GM12864 (cell line): ENCODE measurements at places on chromosomes 6 and 20.

DNA sequence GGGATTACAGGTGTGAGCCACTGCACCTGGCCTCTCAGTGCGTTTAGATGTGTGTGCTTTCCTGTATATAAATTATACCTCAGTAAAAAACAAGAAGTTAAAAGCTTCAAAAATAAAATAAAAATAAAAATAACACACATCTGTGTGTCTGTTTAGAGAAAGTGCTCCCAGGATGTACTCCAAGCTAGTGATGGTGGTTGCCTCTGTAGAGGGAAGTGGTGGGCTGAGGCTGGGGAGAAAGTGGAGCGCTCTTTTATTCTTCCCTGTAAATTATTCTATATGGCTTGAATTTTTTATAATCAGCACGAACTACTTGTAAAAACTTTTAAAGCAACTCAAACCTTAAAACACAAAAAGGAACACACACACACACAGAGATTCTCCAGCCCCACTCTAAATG lies 29.0 kb downstream of the PTGIS start:
- DNase-seq: no peak

GRCh38 chr6:170263410-170263809 lies 27.5 kb downstream of the DLL1 start:
- DNase-seq: no peak

DNA sequence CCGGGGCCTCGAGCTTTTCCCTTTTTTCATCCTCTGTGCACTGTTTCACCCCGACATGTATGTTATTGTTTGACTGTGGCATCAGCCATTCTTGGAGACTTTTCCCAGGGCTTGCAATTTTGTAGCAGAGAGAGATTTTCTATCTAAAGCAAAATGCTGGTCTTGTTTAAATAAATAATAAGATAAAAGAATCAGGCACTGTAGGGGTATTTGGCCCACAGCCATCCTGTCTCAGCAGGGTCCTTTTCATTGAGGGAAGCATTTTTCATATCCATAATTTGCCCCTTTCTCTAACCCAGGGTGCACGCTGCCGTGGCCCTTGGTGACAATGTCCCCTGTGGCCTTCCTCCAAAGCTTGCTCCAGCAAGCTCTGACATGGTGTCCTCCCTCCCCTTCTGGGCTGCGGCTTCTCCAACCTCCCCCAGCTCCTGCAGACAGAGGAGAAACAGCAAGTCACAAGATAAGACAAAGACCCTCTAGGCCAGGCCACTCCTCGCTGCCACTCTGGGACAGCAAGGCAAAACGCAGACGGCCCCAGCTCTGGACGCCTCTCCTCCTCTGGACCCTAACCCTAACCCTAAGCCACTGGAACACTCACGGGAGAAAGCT lies 117.6 kb downstream of the MYLK4 start:
- no peak for DNase-seq

DNA sequence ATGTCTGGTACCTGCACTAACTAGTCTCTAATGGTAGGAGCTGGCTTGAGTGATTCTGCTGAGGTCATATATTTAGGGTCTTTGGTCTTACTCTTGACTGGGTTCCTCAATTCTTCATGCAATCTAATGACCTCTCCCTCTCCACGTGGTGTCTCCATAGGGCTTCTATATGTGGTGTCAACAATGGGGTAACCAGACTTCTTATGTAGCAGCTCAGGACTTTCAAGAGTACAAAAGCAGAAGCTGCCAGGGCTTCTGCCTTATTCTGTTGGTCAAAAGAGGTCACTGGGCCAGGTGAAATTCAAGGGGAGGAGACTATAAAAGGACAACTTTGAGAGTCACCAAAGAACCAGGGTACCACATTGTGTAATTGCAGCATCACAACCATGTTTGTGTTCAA lies 54.3 kb downstream of the NUS1 start:
- no peak for DNase-seq

DNA sequence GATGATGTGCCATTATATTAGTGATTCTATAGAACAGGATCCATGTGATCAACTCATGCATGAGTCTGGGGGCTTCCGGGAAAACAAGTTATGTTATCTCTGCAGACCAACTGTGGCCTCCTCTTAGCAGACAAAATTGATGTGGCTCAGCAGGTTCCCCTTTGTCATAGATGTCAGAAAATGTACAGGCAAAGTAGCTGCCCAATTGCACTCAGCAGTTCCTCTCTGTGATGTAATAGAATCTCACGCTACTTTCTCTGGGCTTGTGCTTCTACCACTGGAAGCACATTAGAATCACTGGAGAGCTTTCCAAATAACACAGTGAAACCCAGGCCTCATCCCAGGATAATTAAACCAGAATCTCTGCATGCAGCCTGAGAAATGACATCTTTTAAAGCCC lies 253.1 kb downstream of the SLC24A3 start:
- no peak for DNase-seq

GRCh38 chr6:11043378-11043960 lies 636 bp downstream of the ELOVL2 start:
- no peak for DNase-seq

DNA sequence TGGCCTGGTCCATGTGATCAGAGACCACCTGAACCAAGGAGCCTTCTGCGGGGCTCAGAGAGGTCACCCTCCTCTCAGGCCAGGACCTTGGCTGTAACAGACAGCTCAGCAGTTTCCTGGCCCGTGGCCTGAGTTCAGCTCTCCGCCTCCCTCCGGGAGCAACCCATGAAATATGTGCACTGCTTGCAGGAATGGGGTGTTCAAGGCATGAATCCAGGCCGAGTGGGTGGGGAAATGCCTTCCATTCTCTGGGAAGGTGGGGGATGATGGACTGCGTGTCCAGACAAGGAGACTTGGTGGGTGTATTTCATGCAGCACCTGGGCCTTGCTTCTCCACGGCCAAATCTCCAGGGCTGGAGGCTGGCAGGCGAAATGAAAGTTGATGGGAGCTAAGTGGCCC lies 46.0 kb downstream of the SIRPA start:
- DNase-seq: no peak

- no peak for DNase-seq
Observed at GRCh38 chr20:53891306-53891894, 179.0 kb downstream of the BCAS1 start.

GRCh38 chr20:60011512-60012507 lies 53.6 kb downstream of the CDH26 start:
- DNase-seq: no peak

DNA sequence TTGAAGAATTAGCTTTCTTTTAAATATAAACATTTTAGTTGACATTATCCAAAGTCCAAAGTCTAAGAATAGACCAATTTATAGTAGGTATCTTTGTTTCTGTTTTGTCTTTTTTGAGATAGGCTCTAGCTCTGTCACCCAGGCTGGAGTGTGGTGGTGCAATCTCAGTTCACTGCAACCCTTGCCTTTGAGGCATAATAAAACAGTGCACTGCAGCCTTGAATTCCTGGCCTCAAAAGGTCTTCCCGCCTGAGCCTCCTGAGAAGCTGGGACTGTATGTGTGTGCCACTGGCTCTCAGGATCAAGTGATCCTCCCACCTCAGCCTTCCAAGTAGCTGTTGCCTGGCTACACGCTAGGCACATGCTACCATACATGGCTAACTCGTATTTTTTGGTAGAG lies 135.4 kb downstream of the REV3L start:
- DNase-seq: no peak

- no peak for DNase-seq
Observed at GRCh38 chr6:155795173-155795796, 339.6 kb upstream of the NOX3 start.

DNA sequence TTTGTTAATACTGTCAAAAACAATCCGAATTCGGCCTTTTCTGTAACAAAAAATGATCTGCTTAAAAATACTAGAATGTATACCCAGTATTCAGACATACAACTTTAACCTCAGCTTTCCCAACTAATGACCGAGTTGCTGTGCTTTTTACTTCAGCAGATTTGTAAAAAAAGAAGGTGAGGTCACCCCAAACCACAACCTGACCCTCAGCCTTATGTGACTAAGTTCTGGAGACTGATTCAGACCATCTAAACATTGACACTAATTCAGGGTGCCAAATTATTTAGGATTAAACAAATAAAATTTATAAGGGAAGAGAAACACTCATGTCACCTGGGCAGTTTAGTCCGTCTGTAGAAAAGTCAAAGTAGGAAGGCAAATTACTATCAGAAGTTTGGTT lies 7.7 kb downstream of the CCN6 start:
- no peak for DNase-seq

DNA sequence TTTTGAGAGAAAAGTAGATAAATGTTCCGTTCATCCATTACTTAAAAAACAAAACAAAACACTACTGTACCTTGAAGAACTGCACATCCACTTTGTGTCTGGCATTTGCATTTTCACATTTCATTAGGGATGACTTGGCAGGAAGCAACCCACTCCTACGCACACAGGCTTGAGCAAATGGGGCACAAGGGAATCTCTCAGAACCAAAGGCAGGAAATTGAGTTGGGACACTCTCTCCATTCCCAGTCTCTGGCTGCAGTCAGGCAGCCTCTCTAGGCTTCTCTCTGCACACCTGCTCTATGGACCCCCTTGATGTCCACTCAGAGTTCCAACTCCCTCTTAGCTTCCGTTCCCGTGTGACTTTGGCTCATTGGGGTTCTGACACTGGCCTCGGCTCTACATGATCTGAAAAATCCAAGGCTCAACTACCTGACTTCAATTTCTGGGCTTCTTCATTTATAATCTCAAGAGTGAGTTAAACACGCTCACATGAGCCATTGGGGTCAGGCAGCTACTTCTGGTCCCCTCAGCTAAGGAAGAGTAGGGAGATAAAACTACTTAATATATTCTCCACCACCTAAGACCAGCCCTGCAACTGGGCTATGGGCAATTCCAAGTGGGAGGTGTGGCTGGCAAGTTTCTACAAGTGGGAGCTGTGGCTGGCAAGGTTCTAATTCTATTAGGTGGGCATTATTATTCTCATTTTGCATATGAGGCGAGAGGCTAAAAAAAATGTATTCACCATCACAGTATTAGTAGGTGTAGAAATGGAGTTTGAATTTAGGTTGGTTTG lies 251.9 kb downstream of the SOD2 start:
- no peak for DNase-seq

DNA sequence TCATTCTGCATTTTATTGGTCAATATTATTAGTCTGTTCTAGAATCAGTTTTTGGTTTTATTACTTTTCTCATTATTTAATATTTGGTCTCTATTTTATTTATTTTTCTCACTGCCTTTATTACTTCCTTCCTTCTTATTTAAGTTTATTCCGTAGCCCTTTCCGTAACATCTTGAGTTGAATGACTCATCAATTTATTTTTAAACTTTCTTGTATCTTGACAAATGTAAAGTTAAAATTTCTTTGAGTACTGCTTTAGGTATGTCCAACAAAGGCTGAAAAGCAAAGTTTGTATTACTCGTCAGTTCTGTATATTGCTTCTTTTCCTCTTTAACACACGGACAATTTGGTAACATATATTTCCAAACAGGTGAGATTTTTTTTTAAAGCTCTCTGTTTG lies 192.0 kb downstream of the CD109 start:
- DNase-seq: no peak

DNA sequence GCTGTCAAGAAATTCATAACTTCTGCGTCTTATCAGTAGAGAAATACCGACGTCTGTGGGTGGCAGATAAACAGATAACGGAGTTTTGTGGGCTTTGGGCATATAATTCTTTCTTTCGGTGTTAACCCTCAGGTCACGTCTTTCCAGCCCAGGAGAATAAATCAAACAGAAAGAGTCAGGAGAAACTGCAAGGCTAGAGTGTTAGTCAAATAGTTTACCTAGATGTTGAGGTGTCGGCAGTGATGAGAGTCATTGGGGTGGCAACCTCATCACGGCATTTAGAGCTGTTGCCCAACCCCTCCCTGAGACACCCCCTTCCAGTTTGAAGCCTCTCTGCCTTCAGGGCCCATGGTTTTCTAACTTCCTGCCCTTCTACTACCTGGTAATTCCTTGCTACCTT lies 49.5 kb downstream of the ADTRP start:
- DNase-seq: no peak

DNA sequence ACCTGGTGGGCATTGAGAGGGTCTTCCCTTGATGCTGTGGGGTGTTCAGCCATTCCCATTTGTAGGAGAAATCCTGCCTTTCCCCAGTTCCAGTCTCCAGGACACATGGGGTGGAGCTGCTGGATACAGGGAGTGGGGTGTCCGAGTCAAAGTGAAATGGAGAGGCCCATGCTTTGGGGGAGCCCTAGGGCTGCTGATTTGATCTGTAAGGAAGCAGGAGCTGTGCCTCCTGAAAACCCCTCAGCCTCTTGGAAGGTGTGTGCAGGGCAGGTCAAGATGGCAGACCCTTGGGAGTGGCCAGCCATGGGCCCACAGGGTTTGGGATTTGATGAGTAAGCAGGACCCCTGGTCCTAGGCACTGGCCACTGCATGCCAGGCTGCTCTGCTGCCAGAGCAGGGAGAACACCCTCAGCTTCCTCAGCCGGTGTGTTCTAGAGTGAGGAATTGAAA lies 82.0 kb downstream of the SERAC1 start:
- DNase-seq: no peak

GRCh38 chr6:113017353-113017752 lies 670.2 kb downstream of the RFPL4B start:
- DNase-seq: no peak

- no peak for DNase-seq
Observed at GRCh38 chr20:10357061-10357708, 76.8 kb downstream of the MKKS start.

DNA sequence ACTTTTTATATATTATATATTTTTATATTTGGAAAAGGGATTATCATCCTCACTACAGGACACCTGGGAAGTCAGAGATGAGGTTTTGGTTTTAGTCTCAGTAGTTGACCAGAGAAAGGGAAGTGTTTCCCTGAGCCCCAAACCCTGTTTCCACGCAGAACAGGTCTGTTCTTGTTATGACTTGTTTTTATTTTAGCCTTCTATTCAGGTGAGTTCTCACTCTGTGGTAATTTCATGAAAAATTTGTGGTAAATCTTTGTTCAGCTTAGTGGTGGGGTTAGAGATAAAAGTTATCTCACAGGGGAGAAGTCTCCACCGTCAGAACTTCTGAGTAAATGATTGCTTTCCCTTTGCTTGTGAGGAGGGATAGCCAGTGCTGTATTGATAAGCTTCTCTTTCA lies 224.9 kb downstream of the FARS2 start:
- no peak for DNase-seq

DNA sequence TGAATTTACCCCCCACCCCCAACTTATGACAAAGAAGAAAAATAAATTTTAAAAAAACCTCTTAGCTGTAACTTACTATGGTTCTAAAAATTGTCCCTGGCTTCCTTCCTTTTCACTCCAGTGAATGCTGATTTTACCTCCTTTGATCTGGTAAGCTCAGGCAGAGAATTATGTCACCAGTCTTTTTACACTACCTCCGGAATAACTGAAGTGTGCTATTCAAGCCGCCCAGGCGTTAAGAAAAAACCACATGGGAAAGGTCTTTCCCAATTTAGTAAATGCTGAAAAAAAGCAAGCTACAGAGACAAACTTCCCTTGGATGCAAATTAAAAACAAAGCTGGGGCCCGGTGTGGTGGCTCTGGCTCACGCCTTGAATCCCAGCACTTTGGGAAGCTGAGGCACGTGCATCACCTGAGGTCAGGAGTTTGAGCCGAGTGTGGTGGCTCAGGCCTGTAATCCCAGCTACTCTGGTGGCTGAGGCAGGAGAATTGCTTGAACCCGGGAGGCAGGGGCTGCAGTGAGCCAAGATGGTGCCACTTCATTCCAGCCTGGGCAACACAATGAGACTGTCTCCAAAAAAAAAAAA lies 12.4 kb downstream of the SNX5 start:
- no peak for DNase-seq
